ENCODE measurements at places on chromosomes 6 and 20. TPM values are rescaled to one million over a fixed set of nuclear protein-coding genes. Genes with fewer than 3 reads are reported as not detected.

DNA sequence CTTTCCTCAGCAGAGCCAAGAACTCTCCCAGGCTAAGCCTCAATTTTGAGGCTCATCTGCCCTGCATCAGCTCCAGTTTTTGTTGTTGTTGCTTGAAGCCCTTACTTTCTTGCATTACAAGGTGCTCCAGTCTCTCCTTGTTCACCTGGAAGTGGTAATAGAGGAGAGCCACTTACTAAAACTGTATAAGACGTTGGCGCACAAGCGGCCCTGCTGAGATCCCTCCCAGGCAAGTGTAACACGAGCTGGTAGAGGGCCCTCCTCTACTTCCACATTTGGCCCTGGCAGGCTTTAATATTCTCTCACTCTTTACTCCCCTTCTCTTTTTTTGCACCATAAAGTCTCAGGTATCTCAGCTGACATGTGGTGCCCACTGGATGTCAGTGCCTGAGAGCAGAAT is 19.5 kb downstream of the GCM2 start:
- no peaks in the 10 kb centered on the region for H3K36me3 ChIP-seq
- no peak for DNase-seq
- H3K4me1 ChIP-seq, result no peaks in the 10 kb centered on the region
- H3K4me3 ChIP-seq, result no peak overlapping the region
- H3K27ac ChIP-seq, result no peak overlapping the region

DNA sequence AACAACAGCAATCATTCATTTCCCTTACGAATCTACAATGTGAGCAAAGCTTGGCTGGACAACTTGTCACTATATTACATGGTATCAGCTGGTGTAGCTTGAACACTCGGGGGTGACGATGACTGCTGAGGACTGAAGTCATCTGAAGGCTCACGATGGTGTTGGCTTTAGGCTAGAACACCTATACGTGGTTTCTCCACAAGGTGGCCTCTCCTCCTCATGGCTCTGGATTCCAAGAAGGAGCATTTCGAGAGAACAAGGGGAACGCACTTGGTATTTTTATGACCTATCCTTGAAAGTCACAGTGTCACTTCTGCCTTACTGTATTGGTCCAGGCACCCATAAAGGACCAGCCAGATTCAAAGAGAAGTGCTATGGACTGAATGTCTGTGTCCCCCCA is 37.5 kb upstream of the ADGRF1 start:
- H3K27me3 ChIP-seq, result no peaks in the 10 kb centered on the region
- no peak for DNase-seq
- H3K27ac ChIP-seq, result no peak overlapping the region
- no peaks in the 10 kb centered on the region for H3K36me3 ChIP-seq
- 0 out of 2 replicates have a peak, but pooled peaks cover 4% of the 10 kb centered on the region for H3K4me1 ChIP-seq

DNA sequence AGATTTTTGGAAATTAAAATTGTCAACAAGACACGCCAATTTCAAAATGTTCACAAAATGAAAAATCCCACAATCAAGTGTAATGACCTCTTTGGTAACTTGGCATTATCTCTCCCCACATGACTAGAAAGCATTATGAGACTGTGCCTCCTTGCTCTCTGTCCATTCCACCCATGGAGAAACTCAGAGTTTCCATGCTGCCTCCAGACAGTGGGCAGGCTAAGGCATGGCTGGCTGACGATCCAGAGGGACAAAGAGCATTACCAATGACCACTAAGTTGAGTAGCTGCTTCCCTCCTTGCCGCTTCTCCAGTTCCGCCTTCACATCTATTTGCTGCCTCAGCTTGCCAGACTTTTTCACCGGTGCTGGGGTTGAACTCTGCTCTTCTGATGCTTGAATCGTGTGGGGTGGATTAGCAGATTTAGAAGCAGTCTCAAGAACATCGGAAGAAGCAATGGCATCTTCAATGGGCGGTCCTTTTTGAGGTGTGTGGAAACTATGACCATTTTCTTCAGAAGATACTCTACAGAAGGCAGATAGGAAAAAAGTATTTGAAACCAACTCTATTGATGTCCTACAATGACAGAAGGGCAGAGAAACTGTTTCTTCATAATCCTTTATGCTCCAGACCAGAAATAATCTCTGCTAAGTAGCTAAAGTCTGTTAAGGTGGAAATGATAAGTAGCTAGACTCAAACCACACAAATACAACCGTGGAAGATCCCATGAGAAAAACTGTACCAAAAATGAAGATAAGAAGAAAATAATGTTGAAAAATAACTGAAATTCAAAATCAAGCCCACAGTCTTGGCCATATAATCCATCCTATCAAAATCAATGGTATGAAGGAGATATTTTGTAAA is 47.5 kb upstream of the ALDH8A1 start:
- H3K36me3 ChIP-seq, result no peaks in the 10 kb centered on the region
- no peak for DNase-seq
- no peaks in the 10 kb centered on the region for H3K4me1 ChIP-seq
- H3K27ac ChIP-seq, result no peak overlapping the region
- no peak overlapping the region for H3K4me3 ChIP-seq

GRCh38 chr20:46814366-46815232 is 80.0 kb upstream of the EYA2 start:
- no peak overlapping the region for H3K27ac ChIP-seq
- peaks cover 5% of the 10 kb centered on the region for H3K4me1 ChIP-seq
- DNase-seq, result peak; percentile 73
- no peak overlapping the region for H3K4me3 ChIP-seq
- H3K27me3 ChIP-seq, result 0 out of 2 replicates have a peak, but pooled peaks cover 1% of the 10 kb centered on the region

The STMN3 gene
- total RNA-seq, result 27.9 TPM

The PKIG gene
- total RNA-seq, result 29.5 TPM

The PRR18 gene
- total RNA-seq, result 0.95 TPM

The RSPO4 gene
- 0.41 TPM for total RNA-seq

The ENPP4 gene
- total RNA-seq, result 2.7 TPM

The CST5 gene
- not detected for total RNA-seq
